Muscle of leg (tissue), 16 donors: ENCODE measurements at places on chromosomes 7 and 10.

- no peak for DNase-seq
Measured at GRCh38 chr7:76066716-76067503, 19.0 kb downstream of the MDH2 start.

DNA sequence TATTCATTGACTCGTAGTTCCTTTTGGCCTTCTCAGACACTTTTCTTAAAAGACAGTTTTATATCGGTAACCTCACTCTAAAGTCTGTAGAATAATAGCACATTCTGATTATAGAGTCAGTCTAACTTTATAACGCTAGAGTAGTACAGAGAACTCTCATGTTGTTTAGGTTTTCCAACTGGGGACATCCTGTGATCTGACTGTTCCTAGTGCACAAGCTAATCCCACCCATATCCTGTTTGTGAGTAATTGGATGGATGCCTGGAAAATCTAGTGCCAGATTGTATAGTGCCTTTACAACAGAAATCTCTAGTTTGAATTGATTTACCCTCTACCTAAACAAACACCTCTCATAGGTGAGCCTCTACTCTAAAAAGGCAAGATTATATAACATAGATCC lies 107.4 kb downstream of the ZEB1 start:
- peak; percentile 78 for DNase-seq

DNA sequence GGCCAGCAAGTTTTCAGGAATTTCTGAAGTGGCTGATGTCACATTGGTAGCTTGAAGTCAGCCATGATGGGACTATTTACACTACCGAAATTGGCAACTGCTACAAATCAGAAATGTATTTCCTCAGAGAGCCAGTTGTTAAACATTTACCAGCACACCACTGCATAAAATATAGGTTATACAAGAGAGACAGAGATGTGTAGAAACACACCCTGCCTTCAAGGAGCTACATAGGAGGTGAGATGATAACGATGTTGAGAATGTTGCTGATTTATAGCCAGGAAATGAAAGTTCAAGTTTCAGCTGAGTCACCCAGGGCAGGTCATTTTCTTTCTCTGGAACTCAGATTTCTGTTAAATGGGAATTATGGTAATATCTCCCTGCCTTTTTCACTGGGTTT lies 46.0 kb upstream of the TCF7L2 start:
- no peak for DNase-seq

DNA sequence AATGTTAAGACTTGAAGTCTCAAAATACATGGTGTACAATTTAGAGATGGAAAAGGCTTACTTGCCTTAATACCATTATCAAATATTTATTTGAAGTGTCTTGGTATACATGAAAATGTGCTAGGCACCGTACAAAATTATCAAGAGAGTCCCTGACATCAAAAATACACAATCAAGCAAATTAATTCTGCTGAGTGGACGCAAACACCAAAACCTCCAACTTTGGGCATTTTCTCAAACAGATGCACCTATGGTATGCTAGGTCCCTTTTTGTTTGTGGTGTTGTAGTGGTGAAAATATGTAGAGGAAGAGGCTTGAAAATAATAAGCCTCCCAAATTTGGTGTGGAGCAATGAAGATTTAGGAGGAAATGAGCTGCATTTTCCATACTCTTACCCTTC lies 24.8 kb downstream of the ZNF800 start:
- no peak for DNase-seq

GRCh38 chr7:83149466-83149865 lies 13.2 kb downstream of the PCLO start:
- peak; percentile 2 for DNase-seq

- no peak for DNase-seq
Measured at GRCh38 chr10:93671042-93671441, 31.4 kb downstream of the FRA10AC1 start.

DNA sequence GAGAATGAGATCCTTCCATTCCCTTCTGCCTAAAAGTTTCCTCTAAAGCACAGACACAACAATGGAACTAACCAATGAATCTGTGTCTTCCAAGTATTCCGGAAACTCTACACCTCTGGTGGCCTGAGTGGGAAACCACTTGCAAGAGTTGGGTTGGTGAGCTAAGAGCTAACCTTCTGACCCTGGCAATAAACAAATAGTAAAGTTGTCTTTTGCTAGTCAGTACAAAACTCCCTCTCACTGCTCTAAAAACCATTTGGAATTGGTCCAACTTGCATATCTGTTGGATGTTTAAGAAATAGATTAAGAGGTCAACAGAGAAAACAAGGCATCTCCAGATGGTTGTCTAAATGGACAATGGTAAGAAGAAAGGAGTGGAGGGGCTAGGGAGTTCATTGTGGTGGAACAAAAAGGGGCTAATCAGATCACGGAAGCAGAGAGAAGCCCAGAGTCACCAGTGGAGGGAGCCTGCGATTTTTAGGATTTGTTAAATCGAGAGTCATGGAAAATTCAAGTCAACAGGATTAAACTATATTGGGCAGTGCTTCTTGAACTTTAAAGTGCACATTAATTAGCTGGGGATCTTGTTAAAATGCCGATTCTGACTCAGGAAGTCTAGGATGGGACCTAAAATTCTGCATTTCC lies 192.3 kb downstream of the EVX1 start:
- DNase-seq: peak; percentile 45

GRCh38 chr7:25781704-25782103 lies 370.3 kb upstream of the NFE2L3 start:
- DNase-seq: no peak

- no peak for DNase-seq
Measured at GRCh38 chr7:40327873-40328272, 193.1 kb downstream of the SUGCT start.

- no peak for DNase-seq
Measured at GRCh38 chr10:96721207-96721572, 876 bp upstream of the PIK3AP1 start.

- DNase-seq: no peak
Measured at GRCh38 chr7:74003621-74004020, 24.4 kb upstream of the ELN start.

DNA sequence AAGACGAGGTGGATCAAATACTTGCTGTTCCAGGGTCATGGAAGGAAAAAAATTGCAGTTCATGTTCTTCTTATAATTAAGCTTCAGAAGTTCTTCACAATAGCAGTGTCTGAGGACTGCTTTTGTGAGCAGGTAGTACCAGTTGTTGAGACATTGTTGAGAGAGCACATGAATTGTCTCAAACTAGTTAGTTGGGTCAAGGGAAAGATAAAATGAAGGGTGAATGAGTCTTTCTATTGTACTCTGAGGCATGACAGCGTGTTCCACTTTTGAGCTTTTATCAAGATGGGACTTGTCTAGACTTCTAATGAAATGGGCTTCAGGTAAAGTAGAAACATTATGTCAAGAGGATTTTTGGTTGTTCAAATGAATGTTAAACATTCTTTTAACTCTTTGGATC lies 26.0 kb downstream of the KAT6B start:
- DNase-seq: no peak

- peak; percentile 46 for DNase-seq
Measured at GRCh38 chr10:97608991-97609561, 19.6 kb downstream of the C10orf62 start.

- no peak for DNase-seq
Measured at GRCh38 chr7:159056737-159057136, 87.9 kb downstream of the VIPR2 start.

GRCh38 chr7:70638158-70639107 lies 493.5 kb upstream of the GALNT17 start:
- no peak for DNase-seq

GRCh38 chr7:116197360-116197759 lies 13.0 kb upstream of the TES start:
- DNase-seq: no peak

DNA sequence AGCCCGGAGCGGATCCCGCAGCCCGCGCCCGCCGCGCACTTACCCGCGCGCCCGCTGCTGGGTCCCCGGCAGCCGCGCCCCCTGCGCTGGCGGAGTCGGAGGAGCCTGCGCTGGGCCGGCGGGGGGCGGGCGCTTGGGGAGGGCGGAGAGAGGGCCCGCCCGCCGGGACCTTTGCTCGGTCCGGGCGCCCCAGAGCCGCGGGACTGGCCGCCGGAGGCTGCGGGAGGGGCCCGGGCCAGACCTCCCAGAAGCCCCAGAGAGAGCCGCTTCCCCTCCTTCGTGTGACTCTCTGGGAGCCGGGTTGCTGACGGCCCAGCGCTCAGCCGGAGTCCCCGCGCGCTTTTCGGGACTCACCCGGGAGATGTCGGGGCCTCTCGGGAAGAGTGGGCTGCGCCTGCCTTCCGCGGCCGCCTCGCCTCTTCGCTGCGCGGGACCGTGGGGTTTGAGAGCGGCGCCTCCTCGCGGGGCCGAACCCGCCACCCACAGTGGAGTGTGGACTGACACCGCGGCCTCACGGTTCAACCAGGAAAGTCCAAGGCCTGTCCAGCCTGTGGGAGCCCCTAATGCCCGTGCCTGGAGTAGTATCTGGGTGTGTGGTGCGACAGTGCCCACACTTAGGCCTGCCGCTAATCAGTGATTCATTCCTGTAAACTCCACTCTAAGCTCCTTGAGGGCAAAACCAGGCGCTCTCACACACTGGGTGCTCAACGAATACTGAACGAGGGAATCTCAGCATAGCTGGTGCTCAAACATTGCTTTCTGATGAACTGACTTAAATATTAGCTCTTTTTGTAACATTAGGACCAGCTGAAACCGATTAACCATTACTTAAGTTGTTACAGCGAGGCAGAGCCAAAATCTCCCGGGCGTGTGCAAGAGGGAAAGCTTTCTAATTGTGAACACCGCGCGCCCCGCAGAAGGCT lies at the start of gene GSDME:
Gene GSDME (minus strand): TSS at position 112 of the 923 bp plus-strand sequence. CDS start 7,690 bp downstream, outside the sequence.
- DNase-seq: peak; percentile 72

- DNase-seq: no peak
Measured at GRCh38 chr7:129783584-129783919, 169.2 kb downstream of the UBE2H start.

DNA sequence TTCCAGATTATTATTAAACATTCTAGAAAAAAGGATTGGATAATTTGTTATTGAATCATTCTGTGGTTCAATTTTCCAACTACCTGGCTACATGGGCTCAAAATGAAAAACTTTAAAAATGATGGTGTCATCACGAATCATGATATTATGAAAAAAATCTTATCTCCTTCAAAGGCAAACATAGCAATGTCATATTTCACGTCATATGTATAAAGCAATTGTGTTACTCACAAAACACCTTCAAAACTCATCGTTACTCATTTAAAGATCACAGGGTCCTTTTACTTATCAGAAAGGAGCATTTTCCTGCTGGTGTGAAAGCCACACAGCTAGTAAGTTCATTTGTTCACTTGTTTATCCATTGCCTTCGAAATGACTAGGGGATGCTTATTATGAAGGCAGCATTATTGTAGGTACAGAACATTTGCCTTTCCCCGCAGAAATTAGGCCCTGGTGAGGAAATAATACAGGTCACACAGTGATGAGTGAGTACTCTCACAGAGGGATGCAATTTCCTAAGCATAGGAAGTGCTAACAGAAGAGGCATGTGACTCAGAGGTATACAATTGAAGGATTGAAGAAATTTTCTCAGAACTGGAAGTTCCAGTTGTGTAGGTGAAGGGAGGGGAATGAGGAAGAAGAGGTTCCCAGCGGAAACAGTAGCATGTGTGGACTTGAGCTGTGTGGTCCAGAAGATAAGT lies 478.7 kb downstream of the INHBA start:
- no peak for DNase-seq

- DNase-seq: no peak
Measured at GRCh38 chr10:4281190-4281825, 496.3 kb upstream of the KLF6 start.

- peak; percentile 64 for DNase-seq
Measured at GRCh38 chr7:77684030-77684429, 12.2 kb upstream of the RSBN1L start.

DNA sequence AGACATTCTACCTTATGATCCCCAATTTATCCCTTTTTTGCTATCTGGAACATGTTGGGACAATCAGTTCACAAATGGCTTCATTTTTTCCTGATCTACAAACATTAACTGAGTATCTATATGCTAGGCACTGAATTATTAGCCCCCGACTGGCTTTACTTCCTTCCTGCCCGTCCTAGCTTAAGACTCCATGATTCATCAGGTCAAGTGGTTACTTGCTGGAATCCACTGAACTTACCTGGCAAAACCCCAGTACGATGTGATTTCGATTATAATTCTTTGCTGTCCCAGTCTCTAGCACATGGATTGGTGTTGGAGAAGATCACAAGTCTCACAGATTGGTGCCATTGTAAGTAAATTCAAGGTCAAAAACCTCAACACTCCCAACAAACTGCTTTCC lies 77.1 kb downstream of the ORC5 start:
- no peak for DNase-seq

GRCh38 chr10:70715853-70716795 lies 43.8 kb downstream of the ADAMTS14 start:
- DNase-seq: no peak

DNA sequence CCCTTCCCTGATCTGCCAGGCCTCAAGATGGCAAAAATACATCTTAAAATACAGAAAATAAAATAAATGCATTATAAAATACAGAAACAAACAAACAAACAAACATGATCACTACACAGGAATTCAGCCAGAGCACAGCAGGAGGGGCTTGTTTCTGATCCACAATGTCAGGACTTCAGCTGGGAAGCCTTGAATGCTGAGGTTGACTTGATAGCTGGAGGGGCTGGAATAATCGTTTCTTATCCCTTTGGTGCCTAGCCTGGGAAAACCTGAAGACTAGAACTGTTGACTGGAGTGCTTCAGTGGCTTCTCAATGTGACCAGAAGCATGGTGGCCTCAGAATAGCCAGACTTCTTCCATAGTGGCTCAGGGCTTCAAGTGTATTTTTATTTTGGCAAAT lies 9.2 kb upstream of the MARVELD1 start:
- DNase-seq: no peak

- DNase-seq: peak; percentile 87
Measured at GRCh38 chr10:124403548-124403947, 15.2 kb downstream of the OAT start.

DNA sequence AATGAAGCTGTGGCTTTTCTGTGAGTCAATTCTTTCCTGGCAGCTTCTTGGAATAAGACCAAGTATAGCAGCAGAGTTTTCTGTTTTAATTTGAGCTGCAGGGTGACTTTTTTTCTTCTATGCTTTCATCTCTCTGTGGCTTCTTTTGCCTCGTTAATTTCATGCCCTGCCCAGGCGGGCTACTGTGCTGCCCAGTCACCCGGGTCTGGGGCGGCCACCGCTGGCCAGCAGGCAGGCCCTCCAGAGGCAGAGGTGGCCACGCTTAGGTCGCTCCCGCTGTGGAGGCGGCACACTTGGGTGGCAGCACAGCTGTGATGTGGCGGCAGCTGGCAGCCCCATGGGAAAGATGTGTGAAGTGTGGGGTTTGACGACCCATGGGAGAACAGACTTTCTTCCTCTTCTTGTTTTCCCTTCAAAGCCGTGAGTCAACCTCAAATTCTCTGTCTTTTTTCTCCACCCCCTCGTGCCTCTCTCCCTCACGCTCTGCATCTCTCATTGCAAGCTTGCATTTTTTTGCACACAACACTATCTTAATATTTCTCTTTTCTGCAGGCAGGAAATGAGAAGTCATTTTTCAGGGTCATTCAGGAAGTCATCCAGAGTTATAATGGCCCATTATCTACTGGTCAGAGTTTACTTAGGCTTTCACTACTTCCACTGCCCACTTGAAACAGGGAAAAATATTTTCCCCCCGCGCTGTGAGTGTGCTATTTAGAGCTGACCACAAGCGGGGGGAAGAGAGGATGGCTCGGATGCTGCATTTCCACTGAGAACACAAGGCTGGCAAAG lies 67.8 kb downstream of the EGFR start:
- DNase-seq: peak; percentile 77
